Urothelium cell line (cell line): ENCODE measurements at places on chromosomes 7 and 10.

DNA sequence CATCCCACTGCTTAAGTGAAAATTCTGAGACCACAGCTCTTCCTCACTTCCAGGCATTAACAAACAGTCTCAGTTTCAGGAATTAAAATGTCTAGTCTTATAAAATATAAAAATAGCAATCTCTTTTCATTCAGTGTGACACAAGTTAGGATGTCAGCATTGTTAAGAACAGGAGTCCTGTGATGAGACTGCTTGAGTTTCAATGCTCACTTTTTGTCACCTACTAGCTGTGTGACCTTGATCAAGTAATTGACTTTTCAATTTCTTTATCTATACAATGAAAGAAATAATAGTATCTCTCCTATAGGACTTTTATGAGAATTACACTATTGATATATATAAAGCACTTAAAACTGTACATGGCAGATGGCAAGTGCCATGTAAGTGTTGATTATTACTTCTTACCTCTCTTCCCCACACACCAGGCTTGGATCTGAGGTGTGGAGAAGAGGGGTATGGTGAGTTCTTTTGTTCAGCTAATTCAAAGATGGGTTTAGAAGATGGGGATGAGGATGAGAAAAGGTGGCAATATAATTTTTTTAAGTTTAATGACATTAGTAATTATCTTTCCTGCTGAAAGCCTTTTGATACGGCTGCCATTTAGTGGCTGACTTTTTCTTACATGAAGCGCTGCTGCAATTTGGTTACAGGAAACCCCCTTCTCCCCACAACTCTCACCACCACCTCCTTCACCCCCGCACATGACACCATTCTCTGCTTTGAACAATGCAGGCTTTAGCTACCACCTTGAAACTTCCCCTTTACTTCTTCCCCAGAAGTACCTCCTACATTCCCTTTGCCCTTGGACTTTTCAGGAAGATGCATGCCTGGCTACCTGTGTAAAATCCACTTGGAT is 20.8 kb upstream of the HYAL4 start:
- DNase-seq: no peak

GRCh38 chr7:64640504-64640903 is 25.4 kb upstream of the ZNF107 start:
- DNase-seq: no peak

DNA sequence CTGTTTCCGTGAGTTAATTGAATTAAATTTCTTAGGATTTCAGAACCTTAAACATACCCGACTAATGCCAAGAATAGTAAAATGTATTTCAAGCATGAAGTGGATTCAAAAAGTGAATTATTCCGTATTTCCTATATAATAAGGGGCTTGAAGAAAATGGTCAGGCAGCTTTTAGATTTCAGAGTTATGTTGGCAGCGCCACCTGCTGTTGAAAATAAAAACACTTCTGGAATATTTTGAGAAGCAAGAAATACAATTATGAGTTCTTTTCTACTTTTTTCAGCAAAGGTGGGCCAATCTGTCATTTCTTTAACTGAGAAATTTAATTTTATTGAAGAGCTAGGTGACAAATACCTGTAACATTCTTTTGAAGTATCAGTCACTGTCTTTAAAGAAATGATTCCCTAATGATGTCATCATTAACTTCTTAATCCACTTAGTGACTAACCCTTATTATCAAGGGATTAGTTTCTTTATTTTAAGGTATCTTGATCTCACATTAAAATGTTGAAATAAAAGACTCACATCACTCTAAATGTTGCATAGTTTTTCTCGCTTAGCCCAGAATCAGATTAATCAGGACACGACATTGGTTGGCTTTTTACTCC is 36.6 kb upstream of the AGR3 start:
- no peak for DNase-seq

DNA sequence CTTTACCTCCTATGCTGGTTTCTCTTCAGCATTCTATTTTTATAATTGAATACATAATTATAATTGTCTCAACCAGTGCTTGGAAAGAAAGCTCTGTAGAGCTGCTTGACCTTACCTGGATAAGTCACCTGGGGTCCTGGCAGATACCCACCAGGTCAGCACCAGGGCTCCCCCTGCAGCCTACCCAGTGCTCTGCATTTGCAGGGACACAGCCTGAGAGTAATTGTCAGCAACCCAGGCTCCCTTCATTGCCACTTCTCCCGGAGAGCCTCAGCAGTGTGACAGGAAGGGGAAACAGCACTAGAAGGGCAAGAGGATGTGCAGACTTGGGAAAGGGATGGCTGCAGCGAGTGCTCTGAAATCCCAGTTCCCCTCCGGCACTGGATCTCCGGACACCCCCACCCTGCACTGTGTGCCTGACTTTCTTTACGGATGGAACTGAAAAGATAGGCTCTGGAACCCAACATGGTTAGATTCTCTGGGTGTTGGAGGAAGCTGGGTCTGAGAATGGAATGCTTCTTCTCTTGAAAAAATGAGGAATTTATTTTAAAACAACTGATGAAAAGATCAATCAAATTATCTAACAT is 11.4 kb upstream of the PAX4 start:
- DNase-seq: peak; percentile 20

DNA sequence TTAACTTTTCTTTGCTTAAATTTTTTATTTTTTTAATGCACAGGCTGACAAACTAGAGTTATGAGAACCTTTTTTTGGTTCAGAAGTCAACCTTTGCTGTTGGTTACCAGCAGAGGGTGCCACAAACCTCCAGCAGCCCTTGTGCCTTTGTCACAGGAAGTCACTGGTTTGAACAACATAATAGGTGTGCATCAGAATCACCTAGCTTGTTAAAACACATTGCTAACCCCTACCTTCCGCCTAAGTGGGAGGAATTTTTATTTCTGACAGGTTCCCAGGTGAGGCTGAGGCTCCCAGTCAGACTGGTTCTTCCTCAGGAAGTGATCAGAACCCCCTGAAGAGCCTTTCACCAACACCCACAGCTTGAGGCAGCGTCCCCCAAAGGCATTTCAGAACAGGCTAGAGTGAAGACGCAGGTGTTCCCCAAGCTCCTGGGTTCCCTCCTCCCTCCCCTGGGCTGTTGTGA is 22.6 kb upstream of the VDAC2 start:
- peak; percentile 39 for DNase-seq

GRCh38 chr7:133121175-133121844 is 39.4 kb upstream of the CHCHD3 start:
- no peak for DNase-seq

DNA sequence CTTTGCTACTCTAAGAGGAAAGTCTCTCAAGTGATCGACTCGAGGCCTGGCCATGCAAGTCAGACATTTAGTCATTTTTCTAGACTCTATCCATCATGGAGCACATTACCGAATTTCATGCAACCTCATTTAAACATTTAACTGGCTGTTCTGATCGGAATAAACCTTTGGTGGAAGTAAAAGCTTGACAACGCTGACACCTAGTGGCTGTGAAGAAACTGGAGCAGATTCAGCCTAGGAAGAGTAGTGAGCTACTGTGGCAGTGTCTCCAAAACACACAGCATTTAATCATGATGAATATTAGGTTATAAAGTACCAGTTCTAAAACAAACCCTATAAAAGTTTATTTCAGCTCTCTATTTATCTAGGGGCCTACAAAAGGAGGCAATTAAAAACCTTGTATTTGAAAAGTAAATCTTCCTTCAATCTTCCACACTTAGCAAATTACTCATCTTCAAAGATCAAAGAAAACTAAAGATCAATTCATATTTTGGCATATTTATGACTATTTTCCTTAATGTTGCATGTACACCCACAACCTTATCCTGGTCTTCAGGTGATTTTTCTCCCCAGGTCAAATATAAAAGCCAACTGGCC is 175.0 kb downstream of the CTNNA3 start:
- peak; percentile 67 for DNase-seq

DNA sequence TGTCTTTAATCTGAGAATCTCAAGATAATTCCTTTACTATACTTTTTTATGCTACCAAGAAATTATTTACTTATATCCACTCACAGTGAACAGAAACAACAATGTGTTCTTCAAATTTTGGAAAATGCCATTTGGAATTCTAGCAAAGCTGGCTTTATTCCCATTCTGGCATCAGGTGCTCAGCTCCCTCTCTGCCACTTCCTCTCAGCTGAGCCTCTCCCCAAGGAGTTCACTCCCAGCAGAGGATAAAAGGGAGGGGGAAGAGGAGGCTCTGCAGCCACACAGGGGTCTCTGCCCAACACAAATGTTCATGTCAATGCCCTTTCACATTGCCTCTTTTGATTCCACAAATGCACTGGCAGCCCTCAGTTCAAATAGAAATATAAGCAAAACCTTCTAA is 116.9 kb downstream of the CPEB3 start:
- no peak for DNase-seq

DNA sequence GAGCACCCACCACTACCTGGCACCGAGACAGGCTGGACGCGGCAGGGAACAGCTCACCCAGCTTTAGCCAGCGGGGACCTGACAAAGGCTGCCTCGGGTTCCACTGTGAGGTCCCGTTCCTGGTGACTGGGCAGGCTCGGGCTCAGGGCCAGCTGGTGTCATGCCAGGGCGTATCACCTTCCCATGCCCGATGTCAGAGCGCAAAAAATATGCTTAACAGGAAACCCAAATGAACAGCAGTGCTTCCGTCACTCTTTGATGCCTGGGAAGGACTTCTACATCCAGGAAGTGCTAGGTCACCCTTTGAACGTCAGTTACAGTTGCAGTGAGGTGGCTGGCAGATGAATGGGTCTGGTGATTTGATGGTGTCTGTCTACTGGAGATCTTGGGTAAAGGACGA is 106.0 kb downstream of the ADARB2 start:
- DNase-seq: no peak

DNA sequence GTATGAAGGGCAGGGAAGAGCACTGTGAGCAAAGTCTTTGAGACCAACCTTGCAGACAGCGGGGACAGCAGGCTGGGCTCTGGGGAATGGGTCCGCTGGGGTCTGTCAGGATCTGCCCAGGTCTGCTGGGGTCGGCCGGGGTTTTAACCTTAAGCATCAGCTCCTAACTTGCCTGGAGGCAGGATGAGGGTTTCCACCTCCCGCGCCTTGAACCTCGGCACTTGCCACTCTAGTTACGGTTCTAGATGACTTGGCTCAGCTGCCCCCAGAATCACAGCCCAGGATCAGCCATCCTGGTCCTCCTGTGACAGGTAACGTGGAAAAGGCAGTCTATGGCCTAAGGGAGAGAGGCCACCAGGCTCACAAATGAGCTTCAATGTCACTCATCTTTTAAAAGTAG is 50.4 kb upstream of the CACUL1 start:
- no peak for DNase-seq

- DNase-seq: no peak
These were observed 111.3 kb upstream of the ASAH2 start for GRCh38 chr10:50362547-50363125.

DNA sequence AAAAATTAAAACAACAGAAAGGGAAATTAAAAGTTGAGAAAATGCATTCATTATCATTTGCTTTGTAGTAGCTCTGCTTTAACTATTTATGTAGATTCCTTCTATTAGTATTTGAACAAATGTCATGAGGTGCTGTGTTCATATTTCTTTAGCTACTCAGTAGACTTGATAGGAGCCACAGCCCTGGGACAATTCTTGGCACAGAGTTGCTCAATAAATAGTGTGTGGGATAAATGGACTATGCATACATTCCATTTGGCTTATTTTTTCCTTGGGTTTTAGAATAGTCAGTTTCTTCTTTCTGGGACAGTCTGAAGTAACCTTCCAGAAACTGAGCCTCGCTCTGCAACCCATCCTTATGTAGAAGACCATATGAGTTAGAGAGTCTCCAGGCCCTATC is 13.4 kb downstream of the RPP30 start:
- no peak for DNase-seq

DNA sequence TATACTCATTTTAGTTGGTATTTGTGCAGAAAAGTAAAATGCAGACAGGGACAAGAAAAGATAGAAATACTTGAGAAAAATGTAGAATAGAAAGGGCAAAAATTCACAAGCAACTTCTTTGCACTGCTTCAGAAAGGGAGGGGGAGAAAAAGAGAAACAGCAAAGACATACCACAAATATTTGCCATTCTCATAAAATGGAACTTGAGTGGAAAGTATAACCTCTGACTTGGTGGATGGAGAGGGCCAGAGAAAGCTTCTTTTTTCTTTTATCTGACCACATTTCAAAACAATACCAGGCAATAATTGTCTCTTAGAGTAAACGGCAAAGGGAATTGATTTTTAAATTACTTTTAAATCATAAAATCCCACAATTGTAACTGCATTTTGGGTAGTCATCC is 35.8 kb upstream of the TRUB1 start:
- DNase-seq: peak; percentile 25

GRCh38 chr7:116290740-116291139 is 80.4 kb downstream of the TES start:
- DNase-seq: no peak

DNA sequence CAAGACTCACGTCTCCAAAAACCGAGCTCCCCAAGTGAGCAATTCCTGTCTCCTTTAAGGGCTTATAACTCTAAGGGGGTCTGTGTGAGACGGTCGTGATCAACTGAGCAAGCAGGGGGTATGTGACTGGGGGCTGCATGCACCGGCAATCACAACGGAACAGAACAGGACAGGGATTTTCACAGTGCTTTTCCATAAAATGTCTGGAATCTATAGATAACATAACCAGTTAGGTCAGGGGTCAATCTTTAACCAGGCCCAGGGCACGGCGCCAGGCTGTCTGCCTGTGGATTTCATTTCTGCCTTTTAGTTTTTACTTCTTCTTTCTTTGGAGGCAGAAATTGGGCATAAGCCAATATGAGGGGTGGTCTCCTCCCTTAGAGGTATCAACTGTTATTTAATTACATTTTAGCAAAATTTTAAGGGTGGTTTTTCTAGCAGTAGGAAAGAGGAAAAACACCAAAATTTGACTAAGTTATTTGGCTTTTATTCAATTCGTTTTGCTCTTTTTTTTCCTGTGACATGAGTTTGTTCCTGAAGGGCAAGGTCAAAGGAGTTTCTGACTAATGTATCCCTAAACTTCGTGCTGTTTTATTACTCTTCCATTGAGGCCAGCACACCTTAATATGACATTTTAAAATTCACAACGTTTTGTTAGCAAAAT is 121.4 kb upstream of the SEC61G start:
- no peak for DNase-seq

DNA sequence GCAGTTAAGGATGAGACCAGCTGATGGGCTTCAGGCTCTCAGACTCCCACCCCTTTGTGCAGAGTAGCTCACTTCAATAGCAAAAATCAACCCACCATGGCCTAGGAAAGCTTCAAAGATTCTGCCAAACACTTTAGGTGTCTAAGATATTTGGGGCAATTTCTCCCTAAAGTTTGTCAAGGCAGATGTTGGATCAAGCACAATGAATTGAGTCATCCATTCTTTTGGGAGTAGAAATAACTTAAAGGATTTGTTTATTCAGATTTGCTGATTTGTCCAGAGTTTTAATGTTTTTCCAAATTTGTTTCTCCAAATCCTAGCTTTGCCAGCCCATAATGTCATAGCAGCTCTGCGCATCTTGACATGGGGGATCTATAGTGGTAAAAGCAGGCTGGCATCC is 855.1 kb downstream of the LRMDA start:
- no peak for DNase-seq

- DNase-seq: no peak
These were observed 45.4 kb downstream of the FAM53B start for GRCh38 chr10:124698545-124699469.

DNA sequence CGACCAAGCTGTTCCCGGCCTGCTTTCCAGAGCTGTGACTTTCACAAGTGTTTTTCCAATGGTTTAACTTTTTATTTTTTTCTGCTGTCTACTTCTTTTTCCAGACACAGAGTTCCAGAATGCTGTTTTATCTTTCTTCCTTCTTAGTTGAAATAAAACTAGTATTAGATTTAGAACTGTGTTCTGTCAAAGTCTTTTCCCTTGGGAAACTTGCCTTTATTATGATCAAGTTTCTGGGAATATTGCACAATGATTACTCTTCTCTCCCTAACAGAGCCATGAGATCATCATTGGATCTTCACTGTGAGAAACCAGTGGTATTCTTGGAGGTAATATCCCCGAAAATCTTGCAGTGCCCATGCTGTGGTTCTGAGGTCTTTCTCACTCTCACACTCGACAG is 104.9 kb upstream of the KCND2 start:
- DNase-seq: no peak
